ENCODE measurements at places on chromosomes 12 and 14. TPM values are rescaled to one million over a fixed set of nuclear protein-coding genes. Genes with fewer than 3 reads are reported as not detected.

- H3K36me3 ChIP-seq: no peaks in the 10 kb centered on the region
- H3K4me3 ChIP-seq: no peak overlapping the region
- no peak overlapping the region for H3K27ac ChIP-seq
- DNase-seq: no peak
Measured at GRCh38 chr14:57171363-57171762, 97.3 kb downstream of the EXOC5 start.

DNA sequence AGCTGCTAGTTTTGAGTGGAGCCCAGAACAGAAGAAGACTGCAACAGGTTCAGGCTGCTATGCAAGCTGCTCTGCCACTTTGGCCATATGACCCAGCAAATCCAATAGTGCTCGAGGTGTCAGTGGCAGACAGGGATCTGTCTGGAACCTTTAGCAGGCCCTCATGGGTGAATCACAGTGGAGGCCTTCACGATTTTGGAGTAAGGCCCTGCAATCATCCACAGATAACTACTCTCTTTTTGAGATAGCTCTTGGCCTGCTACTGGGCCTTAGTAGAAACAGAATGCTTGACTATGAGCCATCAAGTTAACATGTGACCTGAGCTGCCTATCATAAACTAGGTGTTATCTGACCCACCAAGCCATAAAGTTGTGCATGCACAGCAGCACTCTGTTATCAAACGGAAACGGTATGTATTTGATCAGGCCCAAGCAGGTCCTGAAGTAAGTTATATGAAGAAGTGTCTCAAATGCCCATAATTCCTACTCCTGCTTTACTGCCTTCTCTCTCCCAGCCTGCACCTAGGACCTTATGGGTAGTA is 116.9 kb upstream of the CCDC196 start:
- peaks cover 17% of the 10 kb centered on the region for H3K27me3 ChIP-seq
- no peak overlapping the region for H3K4me3 ChIP-seq
- DNase-seq: no peak
- H3K4me1 ChIP-seq: no peaks in the 10 kb centered on the region
- no peaks in the 10 kb centered on the region for H3K36me3 ChIP-seq

DNA sequence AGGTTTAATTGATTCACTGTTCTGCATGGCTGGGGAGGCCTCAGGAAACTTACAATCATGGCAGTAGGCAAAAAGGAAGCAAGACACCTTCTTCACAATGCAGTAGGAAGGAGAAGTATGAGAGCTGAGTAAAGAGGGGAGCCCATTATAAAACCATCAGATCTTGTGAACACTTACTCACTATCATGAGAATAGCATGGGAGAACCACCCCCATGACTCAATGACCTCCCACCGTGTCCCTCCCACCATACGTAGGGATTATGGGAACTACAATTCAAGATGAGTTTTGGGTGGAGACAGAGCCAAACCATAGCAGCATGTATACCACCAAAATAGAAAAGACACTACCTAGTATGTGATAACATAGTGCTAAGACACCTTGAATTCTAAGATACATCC is 2.9 kb upstream of the HMGA2 start:
- H3K27me3 ChIP-seq: peaks cover 48% of the 10 kb centered on the region
- no peak overlapping the region for H3K4me3 ChIP-seq
- H3K4me1 ChIP-seq: peaks cover 14% of the 10 kb centered on the region
- H3K36me3 ChIP-seq: no peaks in the 10 kb centered on the region

GRCh38 chr12:122276242-122276641 is 9.9 kb upstream of the VPS33A start:
- H3K4me1 ChIP-seq: no peaks in the 10 kb centered on the region
- no peaks in the 10 kb centered on the region for H3K27me3 ChIP-seq
- no peak for DNase-seq

The GARIN6 gene
- total RNA-seq: not detected

The DAO gene
- not detected for total RNA-seq

- H3K4me1 ChIP-seq: no peaks in the 10 kb centered on the region
- no peaks in the 10 kb centered on the region for H3K36me3 ChIP-seq
- H3K27ac ChIP-seq: no peak overlapping the region
- no peaks in the 10 kb centered on the region for H3K27me3 ChIP-seq
- H3K4me3 ChIP-seq: no peak overlapping the region
Measured at GRCh38 chr14:99531251-99532096, 50.3 kb downstream of the CCNK start.

DNA sequence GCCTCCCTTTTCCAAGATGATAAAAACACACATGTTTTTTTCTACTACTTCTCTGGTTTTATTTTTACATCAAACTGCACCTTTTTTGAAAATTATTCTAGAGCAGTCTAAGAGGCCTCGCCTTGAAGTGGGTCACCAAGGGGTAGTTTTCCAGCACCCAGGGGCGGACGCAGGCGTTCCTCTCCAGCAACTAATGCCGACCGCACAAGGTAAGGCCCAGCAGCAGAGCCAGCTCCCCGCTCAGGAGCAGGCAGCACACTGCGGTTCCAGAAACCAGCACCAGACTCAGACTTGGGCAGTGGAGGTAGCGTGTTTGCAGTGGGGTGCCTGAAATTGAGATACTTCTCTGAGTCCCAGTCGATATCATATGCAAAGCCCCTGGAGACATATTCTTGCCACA is 31.6 kb downstream of the EP400 start:
- H3K4me3 ChIP-seq: no peak overlapping the region
- no peak for DNase-seq
- peaks cover 5% of the 10 kb centered on the region for H3K36me3 ChIP-seq
- H3K27me3 ChIP-seq: no peaks in the 10 kb centered on the region
- no peak overlapping the region for H3K27ac ChIP-seq
- H3K4me1 ChIP-seq: peaks cover 5% of the 10 kb centered on the region

The KRT74 gene
- not detected for total RNA-seq

DNA sequence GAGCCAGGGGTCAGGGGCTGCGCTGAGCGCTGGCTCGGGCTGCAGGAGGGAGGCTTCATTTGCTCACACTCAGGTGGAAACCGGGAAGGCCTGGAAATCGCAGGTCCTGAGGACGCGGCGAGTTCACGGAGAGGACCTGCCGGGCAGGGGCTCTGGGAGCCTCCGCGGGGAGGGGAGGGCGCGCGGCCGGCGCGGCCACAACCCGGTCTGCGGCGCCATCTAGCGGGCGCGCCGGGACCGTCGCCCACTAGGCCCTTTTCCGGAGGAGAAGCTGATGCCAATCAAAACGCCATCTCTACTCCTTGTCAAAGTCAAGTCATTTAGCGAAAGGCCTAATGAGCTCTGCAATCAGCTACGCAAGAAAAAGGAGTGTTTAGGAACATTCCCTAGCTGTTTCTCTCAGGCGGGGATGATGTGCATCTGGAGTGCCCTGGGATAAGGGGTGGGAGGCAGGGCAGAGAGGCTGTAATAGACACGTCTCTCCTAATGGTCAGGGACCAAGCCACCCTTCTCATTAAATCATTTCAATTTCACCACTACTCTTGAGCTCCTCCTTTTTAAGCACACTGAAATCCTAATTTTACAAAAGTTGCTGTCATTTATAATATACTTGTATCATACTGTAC is 885.8 kb upstream of the TMEM132C start:
- no peaks in the 10 kb centered on the region for H3K36me3 ChIP-seq
- peaks cover 5% of the 10 kb centered on the region for H3K4me1 ChIP-seq
- DNase-seq: no peak
- no peaks in the 10 kb centered on the region for H3K27me3 ChIP-seq

GRCh38 chr12:84397263-84397662 is 515.3 kb downstream of the SLC6A15 start:
- H3K27ac ChIP-seq: no peak overlapping the region
- no peaks in the 10 kb centered on the region for H3K36me3 ChIP-seq
- H3K4me1 ChIP-seq: no peaks in the 10 kb centered on the region
- H3K4me3 ChIP-seq: no peak overlapping the region
- H3K27me3 ChIP-seq: no peaks in the 10 kb centered on the region
- no peak for DNase-seq

DNA sequence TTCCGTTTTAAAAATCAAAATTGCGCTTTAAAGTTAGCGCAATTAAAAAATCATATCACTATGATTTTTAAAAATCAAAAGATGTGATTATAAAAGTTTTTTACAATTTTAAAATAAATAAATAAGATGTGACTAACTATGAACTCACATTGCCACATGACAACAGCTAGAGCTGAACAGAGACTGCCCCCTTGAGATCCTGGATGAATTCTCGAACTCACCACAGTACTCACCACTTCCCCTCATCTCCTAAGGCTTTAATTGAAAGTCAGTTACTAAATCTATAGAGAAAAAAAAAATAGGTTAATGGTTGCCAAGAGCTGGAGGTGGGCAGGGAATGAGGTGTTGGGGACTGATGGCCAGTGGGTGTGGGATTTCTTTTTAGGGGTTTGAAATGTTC is 384.2 kb downstream of the ZFP36L1 start:
- H3K27me3 ChIP-seq: no peaks in the 10 kb centered on the region
- no peak overlapping the region for H3K4me3 ChIP-seq
- peak overlapping the region; percentile 8 for H3K27ac ChIP-seq
- DNase-seq: no peak

DNA sequence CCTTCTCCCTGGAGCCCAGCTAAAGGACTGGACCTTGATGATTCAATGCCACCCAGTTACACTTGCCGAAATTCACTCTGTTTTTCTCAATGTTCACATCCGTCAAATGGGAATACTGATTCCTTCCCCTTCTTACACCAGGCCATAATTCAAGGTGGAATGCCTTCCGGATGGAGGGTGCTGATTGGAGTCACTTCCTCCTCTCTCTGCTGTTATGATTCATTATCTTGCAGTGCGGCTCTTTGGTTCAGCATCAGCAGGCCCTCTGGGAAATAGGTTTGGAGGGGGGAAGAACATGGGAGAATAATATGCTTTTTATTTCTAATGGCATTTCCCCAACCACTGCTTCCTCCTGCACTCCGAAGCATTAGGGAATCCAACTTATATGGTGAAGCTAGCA is 390.6 kb upstream of the TBX3 start:
- no peak for DNase-seq
- no peaks in the 10 kb centered on the region for H3K27me3 ChIP-seq
- no peaks in the 10 kb centered on the region for H3K4me1 ChIP-seq
- peaks cover 5% of the 10 kb centered on the region for H3K36me3 ChIP-seq

All from natural killer cell treated with Interleukin-12 subunit alpha and Interleukin-12 subunit beta and Interleukin-15 and Interleukin-18, amount 100 ng/mL, for 72 hours (primary cell).